C1 segment of cervical spinal cord (tissue), 14 donors: ENCODE measurements at places on chromosomes 3 and 15.

GRCh38 chr3:78183906-78184599 lies 1144.2 kb downstream of the ROBO2 start:
- no peak for DNase-seq

DNA sequence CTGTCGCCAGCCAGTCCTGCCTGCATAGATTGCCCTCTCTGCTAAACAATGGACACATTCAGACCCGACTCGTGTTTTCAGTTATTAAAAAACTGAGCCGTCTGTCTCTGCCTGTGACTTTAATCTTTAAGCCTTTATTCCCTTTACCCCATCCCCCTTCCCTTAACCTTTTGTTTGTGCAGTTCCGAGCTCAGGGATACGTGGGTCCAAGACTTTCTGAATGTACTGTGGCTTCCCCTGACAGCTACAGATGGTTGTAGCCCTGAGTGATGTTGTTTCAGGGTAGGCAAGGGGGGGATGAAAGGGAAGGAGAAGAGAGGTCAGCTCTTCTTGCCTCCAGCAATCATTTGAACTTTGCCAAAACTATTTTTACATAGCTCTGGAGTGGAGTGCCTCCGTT lies 44.6 kb downstream of the EEFSEC start:
- DNase-seq: no peak

DNA sequence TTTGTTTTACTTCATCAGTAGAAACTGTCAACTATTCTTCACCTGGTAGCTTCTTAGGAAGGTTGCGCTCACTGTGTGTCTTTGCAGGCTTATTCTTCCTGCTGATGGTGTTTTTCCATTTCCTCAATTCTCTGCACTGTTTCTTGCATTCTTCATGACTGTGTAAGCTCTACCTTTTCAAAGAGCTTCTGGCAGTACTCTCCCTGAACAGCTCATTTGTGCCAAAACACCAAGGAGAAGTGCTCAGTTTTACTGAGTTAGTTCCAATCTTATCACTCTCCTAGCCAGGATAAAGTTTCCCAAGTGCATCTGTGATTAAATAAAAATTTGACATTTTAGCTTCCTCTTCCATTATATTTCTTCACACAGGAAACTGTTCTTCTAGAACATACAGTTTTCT lies 339.8 kb downstream of the EPHA3 start:
- no peak for DNase-seq

DNA sequence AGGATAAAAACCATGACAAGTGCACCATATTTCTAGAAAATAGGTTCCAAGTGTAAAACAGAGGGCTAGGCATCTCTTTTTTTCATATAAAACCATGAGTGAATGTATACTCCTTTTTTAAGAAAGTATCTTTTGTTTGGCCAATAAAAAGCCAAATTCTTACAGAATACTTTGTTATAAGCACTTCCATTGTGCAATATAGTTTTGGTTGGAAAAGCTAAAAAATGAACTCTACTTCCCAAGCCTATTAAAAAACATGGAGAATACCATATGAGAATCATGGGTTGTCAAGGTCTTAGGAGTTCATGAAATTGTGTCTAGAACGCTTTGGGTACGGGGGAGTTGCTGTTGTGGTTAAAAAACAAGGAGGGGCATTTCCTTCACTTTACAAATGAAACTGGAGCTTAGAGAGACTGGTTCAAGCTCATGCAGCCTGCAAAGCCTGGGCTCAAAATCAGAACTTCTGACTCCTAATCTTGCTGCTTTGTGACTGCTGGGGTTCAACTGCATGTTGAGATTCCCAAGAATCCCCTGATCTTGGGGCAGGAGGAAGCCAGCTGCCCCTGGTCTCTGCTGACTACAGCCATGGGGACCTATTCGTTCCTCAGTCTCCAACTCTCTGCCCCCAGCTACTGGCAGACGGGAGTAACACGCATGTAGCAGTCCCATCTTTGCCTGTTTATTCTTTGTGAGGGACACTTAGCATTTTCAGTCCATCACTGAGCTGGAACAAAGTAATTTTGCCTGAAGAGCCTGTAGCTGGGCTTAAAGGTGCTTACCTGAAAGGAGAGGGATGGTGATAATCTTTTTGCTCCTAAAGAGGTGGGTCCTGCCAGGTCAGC lies 229.1 kb downstream of the CHST2 start:
- no peak for DNase-seq

DNA sequence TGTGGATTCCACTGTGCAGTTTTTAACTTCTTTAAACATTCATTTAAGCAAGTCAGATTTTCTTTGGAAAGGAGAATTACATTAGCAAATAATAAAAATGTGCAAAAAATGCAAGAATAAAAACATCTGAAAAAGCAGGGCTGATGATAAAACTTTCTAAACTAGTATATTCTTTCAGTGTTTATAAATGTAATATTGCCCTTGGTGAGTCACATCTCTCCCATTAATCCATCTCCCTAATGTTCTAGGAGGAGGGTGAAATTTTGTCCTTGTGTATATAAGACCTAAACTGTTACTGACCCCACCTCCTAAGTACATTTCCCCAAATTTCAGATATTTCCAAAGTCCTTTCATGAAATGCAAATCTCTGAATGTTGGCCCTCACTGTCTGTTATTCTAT lies 28.5 kb upstream of the DCUN1D1 start:
- no peak for DNase-seq

GRCh38 chr15:43266386-43266785 lies 342 bp downstream of the TGM5 start:
- DNase-seq: no peak

DNA sequence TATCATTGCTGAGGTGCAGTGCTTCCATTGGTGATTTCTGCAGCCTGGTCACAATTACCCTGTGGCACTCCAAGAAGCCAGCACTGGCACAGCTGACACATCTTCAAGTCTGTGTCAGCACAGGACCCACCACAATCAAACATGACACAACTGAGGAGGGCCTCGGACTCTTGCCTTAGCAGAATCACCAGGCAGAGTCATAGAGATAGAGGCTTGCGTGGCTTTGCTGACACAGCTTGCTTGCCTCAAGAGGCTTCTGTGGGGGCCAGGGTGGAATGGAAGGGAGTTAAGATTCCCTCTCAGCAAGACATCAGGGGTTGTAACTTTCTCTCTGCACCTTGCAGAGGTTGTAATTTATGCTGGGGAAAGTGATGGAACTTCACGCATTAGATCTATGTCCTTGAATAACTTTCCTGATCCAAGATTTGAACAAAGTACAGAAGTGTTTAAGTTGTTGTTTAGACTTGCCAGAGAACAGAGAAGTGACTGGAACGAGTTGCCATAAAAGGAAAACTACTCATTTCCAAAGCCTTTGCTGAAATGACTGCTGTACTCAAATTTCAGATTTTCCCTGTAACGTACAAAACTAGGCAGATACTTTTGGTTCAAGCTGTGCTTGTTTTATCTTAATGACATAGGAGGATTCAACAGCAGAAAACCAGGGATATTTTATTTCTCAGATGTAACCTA lies 170.7 kb downstream of the DIPK2A start:
- peak; percentile 4 for DNase-seq

GRCh38 chr3:98612996-98613517 lies 19.6 kb upstream of the CPOX start:
- no peak for DNase-seq

- no peak for DNase-seq
Observed at GRCh38 chr15:40471105-40471807, 472 bp downstream of the CHST14 start.

DNA sequence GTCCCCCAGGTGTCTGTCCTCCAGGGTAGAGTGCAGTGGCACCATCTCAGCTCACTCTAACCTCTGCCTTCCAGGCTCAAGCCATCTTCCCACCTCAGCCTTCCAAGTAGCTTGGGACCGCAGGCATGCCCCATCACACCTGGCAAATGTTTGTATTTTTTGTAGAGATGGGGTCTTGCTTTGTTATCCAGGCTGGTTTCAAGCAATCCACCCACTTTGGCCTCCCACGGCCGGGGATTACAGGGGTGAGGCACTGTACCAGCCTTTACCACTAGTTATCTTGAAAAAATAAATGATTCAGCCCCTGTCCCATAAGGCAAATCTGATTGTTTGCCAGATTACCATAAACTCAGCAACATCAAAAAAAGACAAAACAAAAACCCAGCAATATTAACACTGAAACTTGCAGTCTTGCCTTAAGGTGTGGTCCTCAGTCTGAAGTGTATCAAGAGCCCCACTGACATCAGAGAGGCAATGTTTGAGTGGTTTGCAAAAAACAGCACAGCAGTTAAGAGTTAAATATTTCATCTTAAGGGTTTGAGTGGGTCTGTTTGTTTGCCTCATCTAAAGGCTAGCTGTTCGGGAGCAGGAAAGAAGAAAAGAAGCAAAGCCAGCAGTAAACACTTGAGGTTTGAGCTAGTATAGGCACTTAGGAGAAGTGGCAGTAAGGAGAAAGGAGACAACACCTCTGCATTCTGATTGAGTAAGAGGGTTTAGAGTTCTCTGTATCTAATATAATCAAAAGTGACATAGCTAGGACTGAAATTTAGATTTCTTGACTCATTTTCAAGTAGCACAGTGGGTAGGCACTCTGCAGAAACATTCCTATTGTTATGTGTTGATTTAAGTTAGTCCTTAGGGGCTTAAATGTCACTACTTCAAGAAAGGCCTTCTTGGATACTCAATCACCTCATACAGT lies 26.3 kb upstream of the EDEM1 start:
- DNase-seq: no peak

GRCh38 chr15:25327686-25328085 lies 111.1 kb downstream of the UBE3A start:
- DNase-seq: no peak

- DNase-seq: no peak
Observed at GRCh38 chr3:51388286-51389029, 2.6 kb upstream of the RBM15B start.

- no peak for DNase-seq
Observed at GRCh38 chr3:10817506-10817905, 1.5 kb downstream of the SLC6A11 start.

DNA sequence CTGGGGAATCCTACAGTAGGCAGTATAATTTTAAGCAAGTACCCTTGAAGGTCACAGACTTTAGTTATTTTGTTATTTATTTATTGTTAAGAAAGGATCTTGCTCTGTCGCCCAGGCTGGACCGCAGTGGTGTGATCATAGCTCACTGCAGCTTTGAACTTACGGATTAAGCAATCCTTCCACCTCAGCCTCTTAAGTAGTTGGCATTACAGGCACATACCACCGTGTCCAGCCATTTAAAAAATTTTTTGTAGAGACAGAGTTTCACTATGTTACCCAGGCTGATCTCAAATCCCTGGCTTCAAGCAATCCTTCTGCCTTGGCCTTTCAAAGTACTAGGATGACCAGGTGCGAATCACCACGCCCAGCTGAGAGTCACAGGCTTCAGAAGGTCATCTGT lies 22.1 kb upstream of the SH3BP5 start:
- DNase-seq: no peak

DNA sequence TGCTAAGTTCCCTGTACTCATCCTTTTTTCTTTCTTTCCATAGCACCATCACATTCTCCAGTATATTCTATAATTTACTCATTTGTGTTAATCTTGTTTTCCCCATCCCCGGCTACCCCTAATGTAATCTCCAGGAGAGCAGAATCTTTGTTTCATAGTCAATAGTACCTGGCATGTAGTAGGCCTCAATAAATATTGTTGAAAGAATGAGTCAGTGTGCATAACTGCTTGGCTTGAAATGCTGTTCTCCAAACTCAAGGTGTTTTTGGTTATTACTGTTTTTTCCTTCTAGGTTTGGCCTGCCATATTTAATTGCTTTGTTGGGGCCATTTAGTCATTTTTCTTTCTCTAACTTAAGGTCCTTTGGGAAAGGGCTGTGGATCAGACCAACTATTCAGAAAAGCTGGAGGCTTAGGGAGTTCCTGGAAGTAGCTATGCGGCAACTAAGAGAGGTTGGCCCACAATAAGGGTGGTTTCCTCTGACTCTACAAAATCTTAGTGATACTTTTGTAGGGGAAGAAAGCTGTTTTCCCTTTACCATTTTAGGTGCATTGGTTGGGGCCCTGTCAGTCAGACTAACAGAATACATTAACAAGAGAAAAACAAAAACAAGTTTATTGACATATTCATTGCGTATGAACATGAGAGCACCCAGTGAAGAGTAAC lies 28.4 kb downstream of the KAT2B start:
- no peak for DNase-seq

- no peak for DNase-seq
Observed at GRCh38 chr3:69241769-69242168, 119.4 kb upstream of the LMOD3 start.

DNA sequence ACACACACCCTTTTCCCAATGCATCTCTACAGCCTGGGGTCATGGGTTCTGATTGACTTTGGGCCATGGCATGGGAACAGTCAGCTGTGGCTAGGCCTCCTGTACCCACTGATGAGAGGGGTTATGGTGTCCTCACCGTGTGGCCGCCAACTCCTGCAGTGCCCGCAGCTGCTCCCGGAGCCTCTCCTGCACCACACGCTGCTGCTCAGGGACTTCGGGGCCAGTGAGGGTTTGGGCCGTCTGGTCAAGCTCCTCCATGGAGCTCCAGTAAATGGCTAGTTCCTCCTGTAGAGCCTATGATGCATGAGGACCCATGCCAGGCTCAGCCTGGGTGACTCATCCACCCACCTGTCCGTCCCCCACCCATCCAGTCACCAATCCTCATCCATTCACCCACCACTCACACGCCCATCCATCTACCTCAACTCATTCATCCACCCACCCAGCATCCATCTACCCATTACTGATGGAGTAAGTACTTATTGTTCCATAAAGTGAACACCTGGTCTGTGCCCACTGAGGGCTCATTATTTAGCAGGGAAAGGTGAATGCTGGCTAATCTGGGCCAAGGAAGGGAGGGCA lies 21.6 kb downstream of the SPTBN5 start:
- no peak for DNase-seq

GRCh38 chr3:134059671-134060560 lies 30.2 kb upstream of the SLCO2A1 start:
- no peak for DNase-seq

DNA sequence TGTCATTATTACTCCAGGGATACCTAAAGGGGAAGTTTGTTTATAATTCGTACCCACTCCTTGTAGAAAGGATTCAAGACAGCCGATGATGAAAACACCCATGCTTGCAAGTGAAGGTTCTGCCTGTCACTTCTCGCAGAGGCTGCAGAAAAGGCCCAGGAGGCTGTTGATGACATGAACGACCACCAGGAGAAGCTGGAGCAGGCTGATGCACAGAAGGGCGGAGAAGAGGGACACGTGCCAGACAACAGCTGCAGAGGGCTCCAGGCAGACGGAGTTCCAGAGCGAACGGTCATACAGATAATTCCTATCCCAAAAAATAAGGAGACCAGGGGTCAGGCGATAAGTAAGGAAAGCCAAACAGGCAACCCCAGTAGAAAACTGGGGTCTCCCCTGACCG lies 5.7 kb upstream of the DYNLT2B start:
- DNase-seq: no peak

GRCh38 chr15:54843006-54843405 lies 353.7 kb downstream of the RSL24D1 start:
- no peak for DNase-seq

DNA sequence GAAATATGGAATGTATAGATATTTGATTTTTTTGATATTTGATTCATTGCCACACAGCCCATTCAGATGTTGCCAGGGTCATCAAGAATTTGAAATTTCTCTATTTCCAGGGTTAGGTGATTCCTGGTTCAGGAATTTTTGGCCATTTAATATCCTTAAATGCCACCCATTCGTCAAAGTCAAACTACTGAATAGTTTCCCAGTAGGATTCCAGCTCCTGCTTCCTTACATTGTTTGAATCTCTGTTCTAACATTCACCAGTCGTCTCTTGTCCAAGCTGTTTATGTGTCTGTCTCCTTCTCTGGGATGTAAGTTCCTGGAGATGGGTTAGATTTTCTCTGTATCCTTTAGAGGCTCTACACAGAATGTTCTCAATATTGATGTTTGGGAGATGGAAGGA lies 124.9 kb upstream of the TLE3 start:
- no peak for DNase-seq

GRCh38 chr3:133439563-133439962 lies 39.7 kb downstream of the BFSP2 start:
- no peak for DNase-seq

GRCh38 chr3:67875858-67876257 lies 221.4 kb upstream of the SUCLG2 start:
- DNase-seq: no peak
